ENCODE measurements at places on chromosomes 5 and 9.

- DNase-seq = no peak
Measured at GRCh38 chr9:134895097-134895496, 14.5 kb downstream of the FCN2 start.

DNA sequence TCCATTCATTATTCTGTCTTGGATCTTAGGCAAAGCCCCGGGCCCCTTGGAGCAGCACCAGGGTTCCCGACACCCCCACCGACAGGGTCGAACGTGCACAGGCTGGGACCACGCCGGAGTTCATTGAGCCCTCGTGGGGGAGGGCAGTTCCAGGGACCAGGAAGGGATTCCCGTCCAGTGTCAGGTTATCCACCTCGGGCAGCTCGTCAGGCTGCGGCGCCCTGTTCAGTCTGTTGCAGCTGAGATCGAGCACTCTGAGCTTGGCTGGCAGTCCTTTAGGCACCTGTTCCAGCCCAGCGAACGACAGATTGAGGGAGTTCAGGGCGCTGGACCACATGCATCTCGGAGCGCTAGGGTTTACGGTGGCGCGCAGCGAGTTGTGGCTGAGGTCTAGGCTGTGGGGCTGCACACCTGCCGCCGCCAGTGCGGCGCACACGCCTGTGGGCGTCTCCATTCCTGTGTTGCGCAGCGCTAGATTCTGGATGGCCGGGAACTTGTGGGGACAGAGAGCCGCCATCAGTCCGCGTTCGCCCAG, 1.1 kb downstream of the CD14 start:
- no peak for DNase-seq

- no peak for DNase-seq
Measured at GRCh38 chr9:112278152-112278551, 55.3 kb downstream of the PTBP3 start.

DNA sequence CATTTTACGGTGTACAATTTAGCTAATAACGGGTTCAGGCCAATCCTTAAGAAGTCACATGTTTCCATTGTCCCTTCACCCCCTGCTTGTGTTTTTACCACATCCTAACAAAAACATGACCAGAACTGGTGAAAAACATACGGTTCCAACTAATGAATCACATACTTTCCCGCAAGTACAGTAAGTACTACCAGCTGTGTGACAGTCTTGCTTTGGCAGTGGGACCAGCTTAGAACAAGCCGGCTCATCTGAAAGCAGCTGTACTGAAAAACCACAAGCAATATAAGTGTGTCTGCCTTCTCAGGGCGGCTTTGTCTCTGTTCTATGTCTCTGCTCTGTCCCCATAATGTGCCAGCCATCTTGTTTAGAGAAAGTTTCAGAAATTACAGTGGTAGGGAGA, 242.5 kb downstream of the BNC2 start:
- DNase-seq = peak; percentile 40

DNA sequence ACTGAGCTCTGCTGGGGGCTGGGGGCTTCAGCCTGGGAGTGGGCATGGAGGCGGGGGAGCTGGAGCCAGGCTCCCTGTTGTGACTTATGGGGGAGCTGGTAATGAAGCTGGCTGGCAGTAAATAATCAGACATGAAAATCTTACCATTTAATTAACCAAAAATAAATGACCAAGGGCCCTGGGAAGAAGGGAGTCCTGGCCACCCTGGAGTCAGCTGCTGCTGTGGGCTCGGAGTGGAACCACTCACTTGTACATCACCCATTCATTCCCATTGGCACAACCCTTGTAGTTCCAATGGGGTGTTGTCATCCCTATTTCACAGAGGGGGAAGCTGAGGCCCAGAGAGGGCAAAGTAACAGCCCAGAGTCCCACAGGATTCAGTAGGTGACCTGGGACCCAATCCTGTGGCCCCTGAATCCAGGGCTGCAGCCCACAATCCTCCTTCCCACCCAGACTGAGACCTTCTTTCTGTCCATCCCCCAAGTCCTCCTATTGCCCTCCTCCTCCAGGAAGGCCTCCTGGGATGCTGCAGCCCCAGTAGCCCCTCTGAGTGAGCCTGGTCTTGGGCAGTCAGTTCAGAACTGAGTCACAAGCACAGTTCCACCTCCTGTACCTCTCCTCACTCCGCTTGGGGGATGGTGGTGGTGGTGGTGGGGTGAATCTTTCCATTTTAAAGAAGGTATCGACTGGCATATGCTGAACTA, 259.4 kb upstream of the MVB12B start:
- no peak for DNase-seq

DNA sequence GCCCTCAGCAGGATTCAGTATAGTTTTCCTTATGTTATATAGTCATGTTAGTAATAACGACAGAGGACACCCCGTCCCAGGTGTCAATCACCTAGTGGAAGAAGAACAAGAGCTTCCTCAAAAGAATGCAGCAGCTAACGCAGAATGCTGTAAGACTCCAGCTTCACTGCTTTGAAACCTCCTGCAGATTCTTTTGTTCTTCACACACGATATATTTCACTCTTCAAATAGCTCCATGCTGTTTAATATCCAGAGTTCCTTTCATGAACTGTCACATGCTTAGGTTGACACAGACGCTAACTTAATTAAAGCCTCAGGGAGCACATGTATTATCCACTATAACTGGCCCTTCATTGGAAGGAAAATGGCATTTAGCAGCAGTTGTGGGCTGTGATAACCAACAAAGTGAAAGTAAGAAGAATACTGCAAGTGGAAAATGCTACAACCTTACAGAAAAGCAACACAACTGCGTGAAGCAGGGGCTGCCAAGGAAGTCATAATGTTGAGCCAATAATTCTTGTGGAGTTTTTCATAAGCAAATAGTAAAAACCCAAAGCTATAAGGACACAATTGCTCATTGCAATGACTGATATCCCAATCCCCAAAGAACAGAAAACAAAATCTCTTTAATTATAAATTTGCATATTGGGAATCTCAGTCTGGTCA, 387.5 kb downstream of the PLK2 start:
- DNase-seq = no peak

- no peak for DNase-seq
Measured at GRCh38 chr5:1779782-1780613, 19.6 kb downstream of the MRPL36 start.

GRCh38 chr5:90477073-90477472, 2.4 kb downstream of the POLR3G start:
- DNase-seq = no peak

GRCh38 chr5:136382071-136382470, 16.7 kb upstream of the TRPC7 start:
- no peak for DNase-seq
